Activated CD4-positive, alpha-beta T cell treated with anti-CD3 and anti-CD28 coated beads for 24 hours (primary cell): ENCODE measurements at places on chromosomes 4 and X.

DNA sequence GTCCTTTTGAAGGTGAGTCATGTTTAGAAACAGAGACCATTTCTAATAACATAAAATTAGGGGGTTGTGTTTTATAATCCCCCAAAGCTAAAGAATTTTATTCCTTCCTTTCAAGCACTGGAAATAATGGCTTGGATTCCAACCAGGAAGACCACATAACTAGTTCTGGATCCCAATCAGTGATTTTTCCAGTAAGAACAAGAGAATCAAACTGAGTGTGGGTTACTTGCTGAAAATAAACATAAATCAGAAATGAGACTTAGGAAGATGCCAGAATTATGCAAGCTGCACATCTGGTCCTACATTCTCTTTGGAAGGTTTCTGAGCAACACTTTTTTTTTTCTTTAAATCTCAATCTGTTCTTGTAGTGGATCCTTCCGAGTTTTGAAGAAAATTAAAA, 76.3 kb downstream of the SOWAHB start:
- no peak for DNase-seq

DNA sequence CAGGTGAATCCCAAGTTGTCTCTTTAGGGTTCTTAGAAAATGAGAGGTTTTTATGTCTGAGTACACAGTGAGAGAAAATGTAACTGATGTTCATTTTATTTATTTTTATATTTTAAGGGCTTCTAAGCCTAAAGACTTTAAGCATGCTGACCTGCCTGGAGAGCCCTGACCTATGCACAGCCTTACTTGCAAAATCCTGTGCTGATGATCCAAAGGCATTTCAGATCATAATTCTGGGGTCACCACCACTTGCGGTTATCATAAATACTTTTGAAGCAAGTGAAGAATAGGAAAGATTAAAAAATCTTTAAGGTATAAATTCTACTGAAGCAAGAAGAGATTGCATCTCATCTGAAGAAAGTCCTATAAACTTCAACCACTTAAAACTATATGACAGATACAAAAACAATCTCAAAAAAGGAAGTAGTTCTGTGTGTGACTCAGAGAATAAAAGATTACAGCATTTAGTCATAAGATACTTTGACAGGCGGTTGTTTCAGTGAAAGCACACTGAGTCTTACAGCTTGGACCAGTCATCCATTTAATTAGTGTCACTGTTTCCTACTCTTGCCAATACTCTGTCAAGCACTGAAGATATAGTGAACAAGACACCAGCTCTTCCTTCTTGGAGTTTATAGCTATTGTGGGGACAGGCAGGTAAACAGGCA, 245.2 kb upstream of the DIPK2B start:
- no peak for DNase-seq

DNA sequence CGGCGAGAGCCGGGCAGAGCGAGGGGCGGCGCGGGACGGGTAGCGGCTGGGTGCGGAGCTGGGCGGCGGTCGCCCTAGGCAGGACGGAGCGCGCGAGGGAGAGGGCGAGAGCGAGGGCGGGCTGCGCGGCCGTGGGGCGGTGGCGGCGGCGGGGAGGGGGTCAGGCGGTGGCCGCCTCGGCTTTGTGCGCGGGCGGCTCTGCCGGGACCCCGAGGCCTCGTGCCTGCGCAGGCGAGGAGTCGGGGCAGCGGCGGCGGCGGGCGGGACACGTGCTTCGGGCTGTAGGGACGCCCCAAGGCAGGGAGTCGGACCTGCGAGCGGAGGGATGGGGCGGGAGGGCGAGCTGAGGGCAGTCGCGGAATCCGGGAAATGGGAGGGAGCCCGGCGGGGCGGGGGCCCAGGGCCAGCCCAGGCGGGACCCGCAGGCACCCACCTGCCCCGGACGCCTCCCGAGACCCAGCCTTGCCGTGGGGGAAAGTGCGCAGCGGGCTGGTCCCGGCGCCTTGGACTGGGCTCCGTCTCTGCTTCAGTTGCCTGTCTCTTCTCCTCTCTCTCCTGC, 465 bp downstream of the BMPR1B start:
- no peak for DNase-seq

- no peak for DNase-seq
Measured at GRCh38 chr4:8035371-8035780, 95.7 kb upstream of the AFAP1 start.

GRCh38 chrX:66233209-66233608, 69.2 kb downstream of the HEPH start:
- DNase-seq = no peak

DNA sequence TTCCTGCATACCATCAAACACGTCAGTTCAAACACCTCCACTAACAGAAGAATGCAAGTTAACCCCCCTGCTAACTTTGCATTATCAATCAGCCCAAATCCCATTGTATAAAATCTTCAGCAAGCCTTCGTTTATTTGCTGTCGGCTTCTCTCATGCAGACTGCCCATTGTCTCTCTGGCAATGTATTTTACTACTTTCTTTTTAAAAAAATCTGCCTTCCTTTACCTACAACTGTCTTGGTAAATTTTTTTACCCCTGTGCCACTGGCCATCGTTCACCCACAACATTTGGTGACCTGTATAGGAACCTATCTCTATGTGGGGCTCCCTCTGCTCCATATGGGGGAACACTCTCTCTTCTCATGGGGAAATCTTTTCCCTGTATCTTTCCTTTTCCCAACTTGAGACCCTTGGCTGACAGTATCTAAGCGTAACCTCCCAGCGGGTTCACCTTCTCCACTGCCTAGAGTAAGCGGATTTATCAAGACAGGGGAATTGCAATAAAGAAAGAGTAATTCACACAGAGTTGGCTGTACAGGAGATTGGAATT, 244.6 kb downstream of the CPXCR1 start:
- no peak for DNase-seq

GRCh38 chrX:139967300-139967699, 2.0 kb upstream of the CXorf66 start:
- DNase-seq = no peak

DNA sequence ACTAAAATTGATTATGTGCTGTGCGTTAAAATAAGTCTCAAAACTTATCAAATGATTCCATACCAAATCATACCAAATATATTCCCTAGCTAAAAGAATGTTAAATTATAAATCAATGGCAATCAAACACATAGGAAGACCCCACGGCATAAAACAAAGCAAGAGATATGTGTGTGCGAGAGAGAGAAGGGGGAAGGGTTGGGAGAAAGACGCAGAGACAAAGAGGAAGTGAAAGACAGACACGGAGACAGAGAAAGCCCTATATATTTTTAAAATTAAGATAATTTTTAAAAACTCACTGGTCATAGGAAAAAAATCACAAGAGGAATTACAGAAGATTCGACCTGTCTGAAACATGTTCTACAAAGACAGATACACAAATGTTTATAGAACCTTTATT, 371.4 kb downstream of the NLGN4X start:
- DNase-seq = no peak

DNA sequence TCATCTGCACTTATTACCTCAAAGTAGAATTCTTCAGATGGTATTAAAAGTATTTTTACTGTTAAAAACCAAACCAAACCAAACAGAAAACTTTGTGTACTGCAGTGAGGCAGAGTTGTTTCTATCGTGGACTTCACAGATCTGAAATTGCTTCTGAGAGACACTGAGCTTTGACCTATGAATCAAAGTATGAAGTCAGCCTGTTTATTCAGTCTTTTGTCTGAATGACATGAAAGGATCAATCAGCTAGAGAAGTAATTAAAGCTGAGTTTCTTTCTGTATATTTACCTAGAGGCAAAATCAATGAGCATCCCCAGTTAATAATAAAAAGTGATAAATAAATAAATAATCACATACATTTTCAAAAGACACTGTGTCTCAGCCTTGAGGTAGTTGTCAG, 2121.0 kb downstream of the PCDH7 start:
- no peak for DNase-seq

- no peak for DNase-seq
Measured at GRCh38 chr4:48967631-48968030, 18.4 kb upstream of the CWH43 start.

DNA sequence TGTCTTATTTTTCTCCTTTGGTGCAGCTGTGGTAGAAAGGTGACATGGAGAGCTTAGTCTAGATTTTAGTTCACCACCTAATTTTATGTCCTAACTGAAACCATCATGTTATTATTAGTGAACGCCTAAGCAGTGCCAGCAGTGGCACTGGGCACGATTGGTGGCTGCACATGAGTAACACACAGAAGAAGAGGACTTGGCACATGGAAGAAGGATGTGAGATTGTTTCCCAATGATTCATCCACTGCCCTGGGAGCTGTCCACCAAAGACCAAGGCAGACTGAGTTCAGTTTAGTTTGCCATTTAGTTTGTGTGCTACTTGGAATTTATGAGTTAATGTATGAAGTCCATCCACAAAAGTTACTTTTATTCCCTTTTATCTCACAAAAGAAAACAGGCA, 68.1 kb upstream of the NAP1L5 start:
- DNase-seq = no peak

DNA sequence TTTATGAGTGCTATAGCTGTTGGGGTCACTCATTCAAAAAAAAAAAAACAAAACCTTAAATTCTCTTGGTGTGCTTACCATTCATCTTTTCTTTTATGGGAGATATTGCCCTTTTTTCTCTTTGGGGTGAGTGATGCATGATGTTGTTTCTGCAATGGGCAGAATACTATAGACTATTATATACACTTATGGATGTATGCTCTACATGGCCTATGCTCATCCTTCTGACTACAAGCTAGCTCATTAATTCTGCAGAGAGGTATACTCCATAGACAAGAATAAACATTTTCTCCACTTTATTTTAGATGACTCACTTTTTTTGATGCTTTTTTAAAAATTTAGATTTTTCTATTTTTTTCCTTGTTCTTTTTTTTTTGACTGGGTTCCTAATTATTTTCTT, 160.3 kb upstream of the ANK2 start:
- no peak for DNase-seq

GRCh38 chr4:148224476-148224875, 217.7 kb downstream of the NR3C2 start:
- DNase-seq = no peak

GRCh38 chr4:12729384-12729783, 754.8 kb downstream of the RAB28 start:
- DNase-seq = no peak

DNA sequence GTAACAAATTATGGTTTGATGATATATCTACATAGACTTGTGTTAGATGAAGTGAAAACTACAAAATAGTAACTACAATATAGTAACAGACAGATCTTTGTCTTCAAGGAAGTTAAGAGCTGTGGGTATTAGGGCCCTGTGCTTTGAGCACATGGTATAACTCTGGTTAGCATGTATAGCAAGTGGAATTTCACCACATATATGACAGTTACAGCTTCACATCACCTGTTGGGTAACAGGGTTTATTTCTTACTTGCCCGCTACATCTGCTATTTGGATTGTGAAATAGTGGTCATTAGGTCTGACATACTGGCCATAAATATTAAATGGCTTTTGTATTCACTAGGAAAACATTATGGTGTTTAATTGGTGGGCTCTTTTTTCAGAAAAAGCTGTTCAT, 20.2 kb downstream of the OFD1 start:
- no peak for DNase-seq

DNA sequence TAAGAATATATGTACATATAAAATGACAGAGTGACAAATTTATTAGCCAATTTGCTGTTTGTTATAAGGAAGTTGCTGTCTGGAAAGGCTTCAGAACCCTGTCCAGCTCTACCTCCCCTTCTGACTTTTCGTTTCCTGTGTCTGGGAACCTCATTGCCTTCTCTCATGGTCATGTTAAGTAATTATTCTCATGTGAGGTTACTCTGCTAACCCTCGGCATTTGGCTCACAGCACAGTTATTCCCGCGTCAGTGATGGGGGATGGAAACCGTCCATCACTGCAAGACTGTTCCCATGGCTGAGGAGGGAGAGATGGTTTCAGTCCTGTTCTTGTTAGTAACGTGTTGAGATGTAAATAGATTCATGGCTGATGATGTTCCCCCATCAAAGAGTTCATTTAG, 11.9 kb downstream of the EDNRA start:
- no peak for DNase-seq

- no peak for DNase-seq
Measured at GRCh38 chrX:13901354-13901753, 84.5 kb upstream of the GPM6B start.

DNA sequence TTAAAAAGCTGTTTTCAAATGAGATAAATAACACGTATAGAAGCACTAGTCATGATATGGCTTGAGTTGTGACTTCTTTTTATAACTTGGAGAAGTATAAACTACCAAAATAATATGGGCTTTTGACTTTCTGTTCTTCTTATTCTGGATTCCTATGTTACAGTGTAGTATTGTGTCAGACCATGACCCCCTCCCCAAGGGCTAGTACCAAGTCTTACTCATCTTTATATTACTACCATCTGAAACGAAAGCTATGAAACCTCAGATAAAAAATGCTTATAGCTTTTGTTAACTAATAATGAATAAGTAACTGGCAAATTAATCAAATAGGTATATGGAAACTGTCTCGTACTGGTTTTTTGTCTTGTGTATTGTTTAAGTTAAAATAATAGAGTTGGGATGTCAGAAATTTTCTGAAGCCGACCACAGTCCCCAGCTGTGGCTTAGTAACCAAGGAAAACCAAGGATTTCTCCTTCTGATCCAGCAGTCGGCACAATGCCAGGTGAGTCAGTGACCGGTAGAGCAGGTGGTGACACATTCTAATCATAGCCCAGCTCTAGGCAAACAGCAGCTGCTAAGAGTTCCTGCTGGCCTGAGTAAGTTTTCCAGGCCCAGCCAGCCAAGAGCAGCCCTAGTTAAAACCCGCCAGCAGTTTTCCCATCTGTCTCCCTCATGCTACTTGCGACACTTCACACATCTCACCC, 163.3 kb upstream of the PRDX4 start:
- DNase-seq = no peak

- DNase-seq = no peak
Measured at GRCh38 chr4:40550948-40551462, 78.7 kb downstream of the RBM47 start.

- DNase-seq = no peak
Measured at GRCh38 chrX:69031181-69031580, 134.1 kb downstream of the PJA1 start.

DNA sequence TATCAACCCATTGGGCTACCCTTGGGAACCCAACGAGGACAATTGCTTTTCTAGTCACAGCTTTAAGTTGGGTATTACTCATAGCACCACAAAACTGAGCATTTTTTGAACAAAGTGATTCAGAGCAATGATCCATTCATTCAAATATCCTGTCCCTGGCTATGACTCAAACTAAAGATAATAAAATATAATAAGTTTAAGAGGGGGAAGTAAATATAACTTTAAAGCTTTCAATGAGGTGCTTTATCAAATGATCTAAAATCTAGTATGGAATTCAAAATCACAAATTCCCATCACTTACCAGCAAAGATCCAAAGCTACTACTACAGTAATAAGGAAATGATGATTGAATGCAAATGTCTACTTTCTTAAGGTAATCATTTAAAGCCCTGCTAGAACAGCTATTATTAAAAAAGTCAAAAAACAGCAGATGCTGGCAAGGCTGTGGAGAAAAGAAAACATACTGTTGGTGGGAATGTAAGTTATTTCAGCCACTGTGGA, 39.8 kb upstream of the S100G start:
- no peak for DNase-seq

GRCh38 chrX:23435108-23435507, 100.5 kb downstream of the PTCHD1 start:
- DNase-seq = no peak
